ENCODE measurements at places on chromosomes 16 and 17. TPM values are rescaled to one million over a fixed set of nuclear protein-coding genes. Genes with fewer than 3 reads are reported as not detected.

DNA sequence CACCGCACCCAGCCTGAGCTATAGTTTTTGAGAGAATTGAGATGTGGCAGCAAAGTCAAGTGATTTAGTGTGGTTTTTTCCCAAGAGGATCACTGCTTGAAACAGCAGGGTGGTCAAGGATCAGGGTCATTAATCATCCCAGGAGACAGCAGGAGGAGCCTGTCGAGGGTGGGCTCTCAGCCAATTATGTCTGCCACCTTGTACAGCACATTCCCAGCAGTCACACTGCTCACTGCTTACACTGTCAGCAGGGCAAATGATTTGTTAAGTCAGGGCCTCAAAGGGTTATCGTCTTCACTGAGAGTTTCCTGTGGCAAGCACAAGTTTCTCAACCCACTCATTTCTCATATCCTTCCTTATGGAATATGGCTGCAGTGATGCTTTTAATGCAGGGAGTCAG, 13.2 kb downstream of the B3GNT9 start:
- no peak for DNase-seq

- DNase-seq, result no peak
Measured at GRCh38 chr17:68396226-68397107, 60.8 kb downstream of the WIPI1 start.

DNA sequence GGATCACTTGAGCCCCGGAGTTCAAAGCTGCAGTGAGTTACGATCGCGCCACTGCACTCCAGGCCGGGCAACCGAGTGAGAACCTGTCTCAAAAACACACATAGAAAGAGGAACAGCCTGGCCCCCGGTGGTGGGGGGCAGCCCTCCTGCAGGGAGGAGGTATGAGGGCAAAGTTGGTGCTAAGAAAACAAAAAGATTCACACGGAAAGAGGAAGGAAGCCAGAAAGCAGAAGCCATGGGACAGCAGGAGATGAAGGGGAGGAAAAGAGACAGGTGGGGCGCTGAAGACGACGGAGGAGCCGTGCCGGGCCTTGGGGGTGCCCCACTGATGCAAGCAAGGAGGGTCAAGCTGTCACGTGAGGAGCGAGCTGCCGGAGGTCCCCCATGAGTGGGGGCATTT, 8.2 kb upstream of the C16orf74 start:
- no peak for DNase-seq

- DNase-seq, result no peak
Measured at GRCh38 chr16:27511657-27512448, 37.9 kb downstream of the GTF3C1 start.

The SOST gene
- total RNA-seq, result not detected

GRCh38 chr16:88854306-88855111, 2.2 kb downstream of the GALNS start:
- DNase-seq, result no peak

DNA sequence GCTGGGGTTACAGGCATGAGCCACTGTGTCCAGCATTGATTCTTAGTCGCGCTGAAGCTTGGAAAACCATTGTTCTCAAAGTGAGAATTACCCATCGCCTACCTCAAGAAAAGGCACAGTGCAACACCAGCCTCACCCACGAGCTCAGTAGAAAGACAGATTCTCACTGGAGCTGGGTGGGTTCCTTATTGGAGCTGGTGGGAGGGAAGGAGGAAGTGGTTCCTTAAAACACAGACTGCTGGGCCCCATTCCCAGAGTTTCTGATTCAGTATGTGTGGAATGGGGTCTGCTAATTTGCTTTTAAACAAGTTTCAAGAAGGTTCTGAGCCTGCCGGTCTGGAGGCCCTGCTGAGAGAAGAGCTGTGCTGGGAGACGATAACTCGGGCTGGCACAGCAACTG, 264.7 kb downstream of the ENGASE start:
- DNase-seq, result no peak

- no peak for DNase-seq
Measured at GRCh38 chr16:76370344-76370743, 93.1 kb downstream of the CNTNAP4 start.

GRCh38 chr16:23516366-23517137, 6.3 kb upstream of the GGA2 start:
- DNase-seq, result no peak

- DNase-seq, result peak; percentile 6
Measured at GRCh38 chr17:77581480-77581879, 377.0 kb upstream of the TNRC6C start.

The MPP3 gene
- total RNA-seq, result 22.3 TPM

DNA sequence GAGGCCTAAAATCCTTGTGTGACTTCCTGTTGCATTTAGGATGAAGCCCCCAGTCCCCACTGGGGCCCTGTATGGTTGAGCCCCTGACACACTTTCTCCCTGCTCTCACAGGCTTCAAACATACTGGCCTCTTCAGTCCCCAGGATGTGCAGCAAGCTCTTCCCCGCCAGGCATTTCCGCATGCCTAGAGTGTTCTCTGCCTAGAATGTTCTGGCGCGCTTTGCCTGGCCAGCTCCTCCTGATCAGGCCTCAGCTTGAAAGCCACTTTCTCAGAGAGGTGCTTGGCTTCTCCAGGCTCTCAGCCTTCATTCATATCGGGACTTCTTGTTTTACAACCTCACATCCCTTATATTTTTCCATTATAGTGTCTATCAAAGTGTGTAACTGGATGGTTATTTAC, 123.7 kb downstream of the SPACA3 start:
- DNase-seq, result no peak

The CTDNEP1 gene
- total RNA-seq, result 120 TPM

GRCh38 chr17:76419576-76420260, 33.2 kb downstream of the UBE2O start:
- no peak for DNase-seq

- DNase-seq, result no peak
Measured at GRCh38 chr17:81870981-81871386, at the start of gene ARHGDIA. Gene ARHGDIA, minus strand, starts transcription at chr17:81871337. Its CDS starts 1,407 bp downstream, at chr17:81869930.

The MRPL12 gene
- total RNA-seq, result 60.7 TPM

The DOC2A gene
- total RNA-seq, result 0.42 TPM

DNA sequence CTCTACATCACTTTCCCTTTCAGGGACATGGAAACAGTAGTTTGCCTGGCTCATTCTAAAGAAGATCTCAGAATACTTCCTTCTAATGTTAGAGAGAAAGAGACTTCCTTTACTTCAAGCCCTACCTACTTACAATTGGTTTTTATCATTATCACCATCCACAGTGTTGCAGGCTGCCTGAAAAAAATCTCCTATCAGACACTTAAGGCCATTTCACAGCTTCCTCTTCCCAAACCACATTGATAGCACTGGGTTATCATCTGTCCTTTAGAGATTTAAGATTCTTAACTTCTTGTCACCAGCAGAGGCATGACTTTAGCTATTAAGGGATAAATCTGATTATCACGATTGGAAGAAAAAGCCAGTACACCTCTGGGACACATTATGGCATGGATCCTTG, 178.5 kb upstream of the TBX2 start:
- no peak for DNase-seq

Measured in mesenteric fat pad (tissue), 1 donor.